ENCODE measurements at places on chromosomes 4 and X. TPM values are rescaled to one million over a fixed set of nuclear protein-coding genes. Genes with fewer than 3 reads are reported as not detected.

PAGE2B gene
- not detected for total RNA-seq

KDR gene
- total RNA-seq, result 17.7 TPM

MYOZ2 gene
- total RNA-seq, result not detected

GSX2 gene
- not detected for total RNA-seq

TCEAL2 gene
- total RNA-seq, result 16.1 TPM

SCML2 gene
- 8.7 TPM for total RNA-seq

FAT4 gene
- 83.7 TPM for total RNA-seq

AREG gene
- total RNA-seq, result not detected

HELT gene
- not detected for total RNA-seq

NXF2B gene
- total RNA-seq, result 0.36 TPM

NWD2 gene
- total RNA-seq, result 11.1 TPM

GRCh38 chrX:130728208-130728607 lies 174.8 kb downstream of the ENOX2 start:
- no peak for DNase-seq

GRCh38 chr4:32574803-32575202 lies 1854.6 kb downstream of the PCDH7 start:
- no peak for DNase-seq

GRCh38 chrX:21379991-21380390 lies 5.8 kb downstream of the CNKSR2 start:
- DNase-seq, result no peak

GRCh38 chr4:58761563-58761962 lies 1651.4 kb upstream of the IGFBP7 start:
- no peak for DNase-seq

DNA sequence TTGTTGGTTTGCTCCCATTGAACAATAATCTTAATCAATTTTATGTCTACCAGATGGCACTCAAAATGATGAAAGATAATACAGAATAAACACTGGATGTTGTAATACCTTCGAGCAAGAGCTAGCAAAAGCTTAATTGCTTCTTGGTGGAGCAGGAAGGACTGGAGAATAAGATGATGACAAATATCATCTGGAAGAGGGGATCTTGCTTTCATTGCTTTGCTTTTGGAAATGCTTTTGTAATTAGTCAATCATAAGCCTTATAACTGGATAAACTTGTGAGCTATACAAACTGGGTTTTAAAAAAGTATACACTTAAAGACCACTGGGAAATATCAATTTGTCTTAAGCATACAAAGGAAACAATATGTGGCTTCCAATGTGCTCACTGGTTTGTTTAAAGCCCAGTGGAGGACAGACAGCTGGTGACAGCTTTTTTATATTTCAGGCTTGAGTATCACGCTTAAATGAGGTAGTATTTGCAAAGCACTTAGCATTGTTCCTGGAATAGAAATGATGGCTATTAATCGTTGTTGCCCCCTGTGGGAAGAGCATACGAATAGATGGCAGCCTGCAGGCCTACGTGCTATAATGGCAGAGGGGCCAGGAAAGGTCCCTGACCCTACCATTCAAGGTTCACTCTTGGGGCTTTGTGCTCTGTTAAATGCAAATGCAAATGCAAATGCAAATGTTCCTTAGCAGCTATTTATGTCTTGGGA lies 61.2 kb downstream of the TMEM150C start:
- no peak for DNase-seq

GRCh38 chr4:113675731-113676697 lies 85.5 kb downstream of the CAMK2D start:
- DNase-seq, result no peak

DNA sequence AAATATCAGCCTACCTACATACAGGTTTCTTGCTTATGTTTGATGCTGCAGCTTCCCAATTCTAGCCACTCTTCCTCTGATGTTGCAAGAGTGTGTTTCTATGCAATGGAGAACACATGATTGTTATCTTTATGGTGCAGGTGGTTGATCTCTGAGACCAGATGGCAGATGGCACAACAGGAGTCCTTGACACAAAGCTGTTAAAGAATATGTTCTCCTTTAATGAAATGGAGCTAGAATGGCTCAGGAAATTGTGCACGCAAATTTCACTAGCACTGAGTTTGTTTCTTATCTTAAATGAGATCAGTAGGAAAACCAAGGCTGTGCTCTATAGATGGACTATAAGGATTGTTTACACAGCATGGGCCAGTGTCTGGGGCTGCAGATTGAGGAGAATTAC lies 29.9 kb upstream of the TTC29 start:
- peak; percentile 76 for DNase-seq

- DNase-seq, result no peak
These were observed 95.5 kb downstream of the C4orf51 start for GRCh38 chr4:145775406-145775805.

DNA sequence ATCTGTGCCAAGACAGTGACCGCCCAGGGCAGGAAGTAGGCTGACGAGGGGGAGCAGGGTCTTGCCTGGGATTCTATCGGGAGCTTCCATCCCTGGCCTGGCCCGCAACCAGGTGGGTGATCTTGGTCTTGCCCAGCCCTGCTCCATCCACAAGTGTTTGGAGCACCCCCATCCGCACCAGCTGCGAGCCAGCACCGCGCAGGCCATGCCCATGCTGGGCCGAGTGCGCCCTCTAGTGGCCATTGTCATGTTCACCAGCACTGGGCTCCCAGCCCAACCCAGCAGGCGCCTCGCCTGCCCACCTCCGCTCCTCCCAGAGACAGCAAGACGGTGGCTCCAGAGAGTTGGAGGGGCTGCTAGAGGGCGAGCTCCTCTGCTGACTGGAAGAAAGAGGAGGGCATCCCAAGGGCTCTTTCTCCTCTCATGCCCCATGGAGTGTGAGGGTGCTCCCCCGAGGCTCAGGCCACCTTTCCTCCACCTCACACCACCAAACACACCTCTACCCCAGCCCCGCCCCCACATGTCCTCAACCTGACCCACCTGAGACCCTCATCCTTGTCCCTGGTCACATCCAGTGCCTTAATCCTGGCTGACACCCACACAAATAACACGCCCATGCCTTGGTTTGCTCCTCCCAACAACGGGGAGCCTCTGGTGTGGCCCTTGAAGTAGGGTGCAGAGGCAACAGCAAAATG lies 9.8 kb upstream of the ATP2B3 start:
- peak; percentile 82 for DNase-seq

DNA sequence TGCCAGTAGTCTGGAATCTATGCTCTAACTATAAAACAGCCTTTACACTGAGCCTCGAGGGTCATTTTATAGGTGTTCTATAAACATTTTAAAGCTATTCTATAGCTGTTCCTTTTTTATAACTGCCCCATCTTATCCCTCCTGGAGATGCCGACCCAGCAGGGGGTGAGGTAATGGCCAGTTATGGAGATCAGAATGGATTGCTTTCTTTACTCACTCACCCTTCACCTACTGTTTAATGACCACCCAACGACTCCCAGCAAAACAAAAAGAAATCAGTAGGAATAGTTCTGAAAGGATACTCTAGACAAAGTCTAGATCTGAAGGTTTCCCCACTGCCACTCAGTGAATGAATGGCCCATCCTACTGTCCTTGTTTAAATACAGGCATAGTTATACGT lies 1113.1 kb downstream of the FAT4 start:
- no peak for DNase-seq

GRCh38 chr4:169963998-169964397 lies 62.2 kb downstream of the MFAP3L start:
- DNase-seq, result no peak

DNA sequence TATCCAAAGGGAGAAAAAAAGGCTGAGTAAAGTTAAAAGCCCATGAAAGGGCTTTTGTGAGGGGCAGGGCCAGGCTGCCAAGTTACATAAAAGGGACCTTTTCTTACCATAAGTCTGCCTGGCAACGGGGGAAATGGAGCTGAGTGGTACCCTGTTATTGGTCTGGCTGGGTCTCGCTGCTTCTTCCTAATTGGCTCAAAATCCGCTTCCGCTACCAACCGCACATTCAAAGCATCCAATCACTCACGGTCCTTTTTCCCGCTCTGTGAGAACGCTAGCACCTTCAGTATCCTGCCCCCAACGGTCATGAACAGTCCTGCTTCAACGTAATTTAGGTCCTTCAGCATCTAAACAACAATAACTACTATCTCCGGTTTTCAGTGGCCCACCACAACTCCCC lies 611 bp downstream of the TEX11 start:
- DNase-seq, result no peak

DNA sequence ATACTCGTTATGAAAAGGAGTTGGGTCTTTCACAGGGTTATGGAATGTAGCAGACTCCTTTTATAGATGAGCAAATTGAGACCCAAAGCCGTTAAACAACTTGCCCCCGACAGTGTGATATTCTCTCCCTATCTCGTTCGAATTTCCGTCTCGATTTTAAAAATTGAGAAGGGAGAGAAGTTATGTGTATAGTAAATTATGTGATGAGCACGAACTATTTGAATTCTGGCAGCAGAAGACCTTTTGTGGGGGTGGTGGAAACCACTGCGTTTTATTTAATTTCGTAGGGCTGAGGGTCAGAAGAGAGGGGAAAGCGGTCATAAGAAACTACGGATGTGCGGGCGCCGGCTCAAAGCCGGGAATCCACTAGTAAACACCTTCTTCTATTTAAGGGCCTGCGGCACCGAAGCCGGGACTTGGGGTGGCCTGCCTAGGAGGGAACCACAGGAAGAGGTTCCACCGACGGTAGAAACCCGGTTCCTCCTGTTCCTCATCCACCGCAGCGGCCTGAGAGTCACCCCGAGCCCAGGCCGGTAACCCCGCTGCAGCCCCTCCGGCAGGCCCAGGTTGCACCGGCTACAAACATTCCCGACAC lies 1.5 kb upstream of the DDX3X start:
- peak; percentile 16 for DNase-seq

DNA sequence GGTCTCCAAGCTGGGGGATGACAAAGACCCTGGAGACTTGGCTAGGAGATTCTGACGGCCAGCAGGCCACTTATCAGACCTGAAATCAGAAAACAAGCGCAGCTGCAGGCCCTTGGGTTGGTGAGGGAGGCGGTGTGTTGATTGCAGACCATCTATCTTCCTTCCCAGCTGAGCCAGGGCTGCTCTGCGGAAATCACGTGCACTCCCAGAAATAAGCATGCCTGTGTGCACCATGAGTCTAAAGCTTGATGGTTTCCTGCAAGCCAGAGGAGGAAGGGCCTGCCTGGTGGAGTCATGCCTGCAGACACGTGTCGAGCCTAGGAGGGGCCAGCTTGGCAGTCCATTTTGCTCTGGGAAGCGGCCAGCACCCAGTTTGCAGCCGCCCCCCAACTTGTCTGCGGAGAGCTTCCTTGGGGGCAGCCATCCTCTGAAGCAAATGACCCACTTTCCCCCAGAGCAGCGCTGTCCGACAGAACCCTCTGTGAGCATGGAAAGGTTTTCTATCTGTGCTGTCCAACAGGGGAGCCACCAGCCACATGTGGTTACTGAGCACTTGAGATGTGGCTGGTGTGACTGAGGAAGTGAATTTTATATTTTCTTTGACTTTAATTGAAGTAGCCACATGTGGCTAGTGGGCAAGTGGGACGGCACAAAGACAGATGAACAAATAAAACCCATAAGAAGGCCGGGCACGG lies 175.7 kb upstream of the BCOR start:
- DNase-seq, result no peak

- no peak for DNase-seq
These were observed 201.7 kb upstream of the ANK2 start for GRCh38 chr4:112847781-112848180.

- no peak for DNase-seq
These were observed 748.0 kb downstream of the PCDH18 start for GRCh38 chr4:136784326-136784725.

- DNase-seq, result no peak
These were observed 87.0 kb downstream of the BCOR start for GRCh38 chrX:40010550-40011321.

GRCh38 chr4:21885241-21885640 lies 63.3 kb downstream of the KCNIP4 start:
- DNase-seq, result no peak
